ENCODE measurements at places on chromosomes 16 and 17. TPM values are rescaled to one million over a fixed set of nuclear protein-coding genes. Genes with fewer than 3 reads are reported as not detected.

The SEC14L5 gene
- not detected for total RNA-seq

The TCAP gene
- 1.9 TPM for total RNA-seq

The FOXF1 gene
- not detected for total RNA-seq

The CCL1 gene
- not detected for total RNA-seq

The SPNS2 gene
- not detected for total RNA-seq

The SOST gene
- total RNA-seq: not detected

The ITGAD gene
- total RNA-seq: not detected

The LGALS9C gene
- total RNA-seq: not detected

The CWC25 gene
- total RNA-seq: 12.7 TPM

The ACSM3 gene
- 1.6 TPM for total RNA-seq

The BEAN1 gene
- total RNA-seq: not detected

The SALL1 gene
- not detected for total RNA-seq

GRCh38 chr17:83079352-83079747, at the start of gene METRNL:
Gene METRNL (plus strand): TSS chr17:83079609. CDS start chr17:83079816, 207 bp downstream.
- no peak within 1 kb of the TSS for H3K27ac ChIP-seq
- H3K4me3 ChIP-seq: peak within 1 kb of the TSS; percentile 62
- peaks cover 14% of the 10 kb centered on the region for H3K4me1 ChIP-seq
- no peaks in the 10 kb centered on the region for H3K27me3 ChIP-seq

- no peaks in the 10 kb centered on the region for H3K4me1 ChIP-seq
- H3K4me3 ChIP-seq: no peak overlapping the region
- no peak for DNase-seq
- no peaks in the 10 kb centered on the region for H3K27me3 ChIP-seq
- no peak overlapping the region for H3K27ac ChIP-seq
- H3K36me3 ChIP-seq: no peaks in the 10 kb centered on the region
Measured at GRCh38 chr16:84036131-84036530, 6.5 kb downstream of the SLC38A8 start.

GRCh38 chr17:9893411-9894012, 11.6 kb downstream of the RCVRN start:
- no peaks in the 10 kb centered on the region for H3K36me3 ChIP-seq
- no peak for DNase-seq
- H3K27ac ChIP-seq: no peak overlapping the region
- 0 out of 2 replicates have a peak, but pooled peaks cover 4% of the 10 kb centered on the region for H3K4me1 ChIP-seq
- H3K4me3 ChIP-seq: no peak overlapping the region

- no peaks in the 10 kb centered on the region for H3K36me3 ChIP-seq
- no peak for DNase-seq
- peaks cover 10% of the 10 kb centered on the region for H3K4me1 ChIP-seq
- H3K4me3 ChIP-seq: no peak overlapping the region
- H3K27ac ChIP-seq: no peak overlapping the region
Measured at GRCh38 chr16:67462279-67462655, 18.7 kb downstream of the ATP6V0D1 start.

- no peaks in the 10 kb centered on the region for H3K27me3 ChIP-seq
- no peak overlapping the region for H3K27ac ChIP-seq
- H3K36me3 ChIP-seq: no peaks in the 10 kb centered on the region
- no peak for DNase-seq
- no peak overlapping the region for H3K4me3 ChIP-seq
Measured at GRCh38 chr16:88697831-88698615, 8.2 kb downstream of the RNF166 start.

- peaks cover 12% of the 10 kb centered on the region for H3K4me1 ChIP-seq
- no peak overlapping the region for H3K27ac ChIP-seq
- no peak overlapping the region for H3K4me3 ChIP-seq
- H3K36me3 ChIP-seq: no peaks in the 10 kb centered on the region
- no peak for DNase-seq
- H3K27me3 ChIP-seq: no peaks in the 10 kb centered on the region
Measured at GRCh38 chr17:74842599-74843351, 16.9 kb downstream of the GRIN2C start.

DNA sequence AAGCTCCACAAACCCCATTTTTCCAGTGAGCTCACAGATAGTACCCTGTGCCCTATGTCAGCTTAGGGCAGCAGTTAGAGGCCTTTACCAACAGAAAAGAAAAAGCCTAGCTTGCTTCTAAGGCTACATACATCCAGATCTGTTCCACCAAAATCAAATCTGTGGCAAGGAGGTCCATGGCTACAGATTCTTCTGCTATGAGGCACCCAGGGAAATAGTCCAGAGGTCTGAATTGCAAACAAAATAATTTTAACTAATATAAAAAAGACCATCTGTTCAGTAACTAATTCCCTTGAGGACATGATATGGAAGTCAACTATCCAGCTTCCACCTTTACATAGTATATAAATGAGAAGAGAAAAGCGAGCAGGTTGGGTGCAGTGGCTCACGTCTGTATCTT, 129.3 kb downstream of the PARN start:
- no peak for DNase-seq
- H3K4me3 ChIP-seq: no peak overlapping the region
- H3K27ac ChIP-seq: peak overlapping the region; percentile 42
- no peaks in the 10 kb centered on the region for H3K27me3 ChIP-seq

DNA sequence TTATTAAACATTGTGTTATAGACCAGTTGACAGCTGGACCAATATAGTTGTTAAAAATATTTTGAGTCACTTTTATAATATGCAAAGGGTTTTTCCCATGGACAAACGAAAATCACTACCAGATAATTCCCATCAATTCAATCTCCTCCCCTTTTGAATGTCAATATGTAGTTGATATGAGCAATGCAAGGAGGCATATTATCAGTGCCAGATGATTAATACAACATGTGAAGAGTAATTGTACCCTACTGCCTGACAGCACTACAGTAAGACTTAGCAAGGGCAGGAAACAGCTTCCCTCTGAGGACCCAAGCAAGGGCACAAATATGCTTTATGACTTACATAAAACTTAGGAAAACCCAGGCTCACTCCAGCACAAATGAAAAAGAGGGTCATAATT, 17.3 kb downstream of the KANSL1 start:
- no peak overlapping the region for H3K4me3 ChIP-seq
- no peak for DNase-seq
- H3K27ac ChIP-seq: no peak overlapping the region
- H3K4me1 ChIP-seq: peaks cover 36% of the 10 kb centered on the region
- no peaks in the 10 kb centered on the region for H3K27me3 ChIP-seq

GRCh38 chr16:78444-79150, 572 bp downstream of the MPG start:
- H3K36me3 ChIP-seq: no peaks in the 10 kb centered on the region
- no peaks in the 10 kb centered on the region for H3K27me3 ChIP-seq
- H3K27ac ChIP-seq: no peak overlapping the region
- H3K4me3 ChIP-seq: peak overlapping the region; percentile 72
- DNase-seq: peak; percentile 56

GRCh38 chr16:49465661-49466528, 92.3 kb downstream of the C16orf78 start:
- no peaks in the 10 kb centered on the region for H3K36me3 ChIP-seq
- H3K4me1 ChIP-seq: peaks cover 46% of the 10 kb centered on the region
- no peaks in the 10 kb centered on the region for H3K27me3 ChIP-seq
- H3K27ac ChIP-seq: no peak overlapping the region
- DNase-seq: no peak

- peaks cover 4% of the 10 kb centered on the region for H3K4me1 ChIP-seq
- DNase-seq: no peak
- H3K36me3 ChIP-seq: no peaks in the 10 kb centered on the region
- no peak overlapping the region for H3K27ac ChIP-seq
Measured at GRCh38 chr17:19270704-19271611, 33.8 kb downstream of the EPN2 start.

DNA sequence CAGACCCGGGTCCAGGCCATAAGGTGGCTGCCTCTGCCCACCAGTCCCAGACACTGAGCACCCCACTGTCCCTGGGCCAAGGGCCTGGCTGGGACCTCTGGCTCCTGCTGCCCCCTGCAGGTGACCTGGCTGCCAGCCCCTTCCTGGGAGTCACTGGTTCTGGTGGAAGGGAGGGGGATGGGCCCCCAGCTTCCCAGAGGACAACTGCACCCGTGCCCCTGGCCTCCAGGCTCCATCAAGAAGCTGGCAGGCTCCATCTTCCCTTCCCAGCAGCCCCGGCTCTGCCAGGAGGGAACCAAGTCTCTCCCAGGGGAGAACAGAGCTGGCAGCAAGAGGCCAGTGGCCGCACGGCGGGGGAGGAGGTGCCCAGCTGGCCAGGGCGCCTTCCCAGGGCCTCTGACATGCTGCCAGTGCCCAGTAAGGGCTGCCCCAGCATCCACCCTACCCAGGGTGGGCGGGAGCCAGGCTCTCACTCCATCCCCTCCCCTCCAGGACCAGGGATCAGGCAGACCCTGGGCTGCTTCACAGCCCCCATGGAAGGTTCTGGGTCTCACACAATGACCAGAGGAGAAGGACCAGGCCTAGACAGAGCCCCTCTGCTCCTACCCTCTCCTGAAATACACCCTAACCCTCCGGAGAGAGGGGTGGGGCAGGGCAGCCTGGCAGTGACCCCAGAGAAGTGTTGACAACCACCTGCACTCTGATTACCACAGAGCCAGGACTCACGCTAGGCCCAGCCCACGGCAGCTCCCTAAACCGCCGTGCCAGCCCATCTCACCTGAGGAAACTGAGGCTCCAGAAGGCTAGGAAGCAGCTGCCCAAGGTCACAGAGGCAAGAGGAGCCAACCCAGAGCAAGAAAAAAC, 3.6 kb downstream of the CLUH start:
- no peaks in the 10 kb centered on the region for H3K27me3 ChIP-seq
- peaks cover 3% of the 10 kb centered on the region for H3K36me3 ChIP-seq
- H3K4me1 ChIP-seq: peaks cover 30% of the 10 kb centered on the region
- no peak for DNase-seq
- peak overlapping the region; percentile 93 for H3K4me3 ChIP-seq

GRCh38 chr16:31874366-31875111, 932 bp downstream of the ZNF267 start:
- peak; percentile 79 for DNase-seq
- no peaks in the 10 kb centered on the region for H3K27me3 ChIP-seq

GRCh38 chr17:69335058-69335457, 8.1 kb upstream of the ABCA5 start:
- H3K27ac ChIP-seq: no peak overlapping the region
- H3K36me3 ChIP-seq: no peaks in the 10 kb centered on the region
- H3K27me3 ChIP-seq: no peaks in the 10 kb centered on the region
- peak; percentile 83 for DNase-seq

DNA sequence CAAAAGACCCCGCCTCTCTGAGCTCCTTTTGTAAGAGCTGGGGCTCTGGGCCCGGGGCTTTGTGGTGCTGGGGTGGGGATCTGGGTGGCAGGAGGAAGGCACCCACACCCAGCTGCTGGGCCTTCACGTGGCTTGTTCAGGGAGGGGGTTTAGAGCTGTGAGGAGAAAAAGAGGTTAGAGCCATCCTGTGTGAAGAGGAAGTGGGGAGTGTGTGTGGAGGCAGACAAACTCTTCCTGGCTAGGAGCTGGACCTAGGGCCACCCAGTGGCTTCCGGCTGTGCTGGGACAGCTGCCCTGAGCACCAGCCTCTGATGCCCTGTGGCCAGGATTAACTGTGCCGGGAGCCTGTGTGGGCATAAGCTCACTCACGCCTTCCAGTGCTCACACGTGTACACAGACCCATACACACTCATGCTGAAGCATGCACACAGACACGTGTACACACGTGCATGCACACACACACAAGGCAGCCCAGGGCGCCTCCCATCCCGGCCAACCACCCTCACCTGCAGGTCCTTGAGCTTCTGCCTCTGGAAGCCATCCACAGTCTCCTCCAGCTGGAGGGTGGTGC, 7.4 kb downstream of the CIBAR2 start:
- DNase-seq: no peak
- peaks cover 7% of the 10 kb centered on the region for H3K4me1 ChIP-seq
- no peaks in the 10 kb centered on the region for H3K36me3 ChIP-seq
- no peak overlapping the region for H3K4me3 ChIP-seq
- no peaks in the 10 kb centered on the region for H3K27me3 ChIP-seq

DNA sequence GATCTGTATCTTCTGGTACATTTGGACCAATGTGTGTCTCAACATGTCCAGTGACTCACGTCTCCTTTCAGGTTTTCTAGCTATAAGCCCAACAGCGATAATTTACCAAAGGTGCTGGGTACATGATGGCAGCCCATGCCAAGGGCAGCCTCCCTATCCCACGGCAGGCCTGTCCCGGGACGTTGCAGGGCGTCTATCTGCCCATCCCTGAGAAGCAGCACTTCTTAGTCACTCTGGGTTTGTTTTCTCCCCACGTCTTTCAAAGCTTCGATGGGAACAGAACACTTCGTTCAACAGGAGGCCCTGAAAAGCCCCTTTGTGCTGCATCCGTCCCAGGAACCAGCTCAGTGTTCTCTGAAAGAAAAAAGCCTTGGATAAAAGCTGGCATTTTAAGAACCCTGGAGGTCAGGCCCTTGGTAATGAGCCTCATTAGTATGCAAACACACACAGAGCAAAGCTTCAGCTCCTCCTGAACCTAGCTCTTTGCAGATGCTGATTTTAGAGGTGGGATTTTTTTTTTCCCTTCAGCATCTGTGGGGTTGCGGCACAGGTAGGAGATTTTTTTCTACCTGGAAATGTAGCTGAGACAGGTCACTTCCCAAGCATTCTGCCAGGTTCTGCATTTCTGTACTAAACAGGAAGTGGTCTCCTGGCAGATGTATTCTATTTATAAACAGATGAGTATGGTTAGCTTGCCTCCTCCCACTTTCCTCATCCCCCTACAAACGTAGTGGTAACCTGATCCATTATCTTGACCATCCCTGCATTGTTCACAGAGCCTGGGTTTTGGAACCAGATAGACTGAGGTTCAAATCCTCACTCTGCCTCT, 17.5 kb upstream of the MT4 start:
- H3K36me3 ChIP-seq: no peaks in the 10 kb centered on the region
- no peak overlapping the region for H3K4me3 ChIP-seq
- no peak for DNase-seq

GRCh38 chr17:38455288-38455915, 27.1 kb downstream of the ARHGAP23 start:
- no peak overlapping the region for H3K4me3 ChIP-seq
- no peak overlapping the region for H3K27ac ChIP-seq
- H3K4me1 ChIP-seq: no peaks in the 10 kb centered on the region
- no peak for DNase-seq
- H3K27me3 ChIP-seq: no peaks in the 10 kb centered on the region
- no peaks in the 10 kb centered on the region for H3K36me3 ChIP-seq

GRCh38 chr17:27199948-27200347, 94.0 kb upstream of the WSB1 start:
- no peak for DNase-seq
- no peaks in the 10 kb centered on the region for H3K4me1 ChIP-seq
- H3K27ac ChIP-seq: no peak overlapping the region
- no peaks in the 10 kb centered on the region for H3K27me3 ChIP-seq
- no peaks in the 10 kb centered on the region for H3K36me3 ChIP-seq

Data from Karpas-422 (cell line).